GM19239 (cell line): ENCODE measurements at places on chromosomes 2 and 18.

- no peak for DNase-seq
Observed at GRCh38 chr2:74884118-74884762, 50.3 kb downstream of the HK2 start.

GRCh38 chr2:174492963-174493431 is 6.2 kb upstream of the GPR155 start:
- peak; percentile 26 for DNase-seq

DNA sequence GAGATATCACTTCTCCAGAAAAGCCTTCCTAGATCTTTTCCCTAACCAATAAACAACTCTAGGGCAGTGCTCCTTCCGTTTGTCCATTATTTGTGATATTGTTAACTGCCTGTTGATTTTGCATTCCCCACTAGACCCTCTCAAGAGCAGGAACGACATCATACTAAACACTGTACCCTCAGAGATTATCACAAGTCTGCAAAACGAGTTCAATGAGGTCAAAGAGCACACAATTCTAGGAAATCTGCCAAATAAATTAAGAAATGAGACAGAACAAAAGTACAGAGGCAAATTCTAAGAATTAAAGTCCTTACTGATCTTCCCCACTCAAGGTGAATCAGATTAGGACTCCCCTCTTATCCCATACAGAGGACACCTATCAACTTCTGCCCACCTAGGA is 7.6 kb downstream of the RTTN start:
- no peak for DNase-seq

DNA sequence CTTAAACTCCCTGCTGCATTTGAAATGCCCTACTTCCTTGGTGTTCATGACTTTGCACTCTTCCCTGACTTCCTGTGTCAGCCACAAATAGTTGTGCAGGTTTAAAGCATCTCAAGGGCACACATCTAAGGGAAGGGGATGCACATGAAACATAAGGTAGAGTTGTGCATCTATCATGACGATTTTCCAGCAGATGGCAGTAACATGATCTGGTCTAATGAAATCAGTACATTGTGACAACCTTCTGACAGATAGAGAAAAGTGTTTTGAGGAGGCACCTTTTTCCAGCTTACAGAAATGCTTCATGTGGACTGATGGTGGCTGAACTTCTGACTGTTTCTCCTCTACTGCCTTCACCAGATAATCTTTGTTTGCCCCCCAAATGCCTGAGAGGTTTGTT is 238.9 kb downstream of the XIRP2 start:
- DNase-seq = no peak

- no peak for DNase-seq
Observed at GRCh38 chr2:104702031-104702850, 151.7 kb upstream of the POU3F3 start.

DNA sequence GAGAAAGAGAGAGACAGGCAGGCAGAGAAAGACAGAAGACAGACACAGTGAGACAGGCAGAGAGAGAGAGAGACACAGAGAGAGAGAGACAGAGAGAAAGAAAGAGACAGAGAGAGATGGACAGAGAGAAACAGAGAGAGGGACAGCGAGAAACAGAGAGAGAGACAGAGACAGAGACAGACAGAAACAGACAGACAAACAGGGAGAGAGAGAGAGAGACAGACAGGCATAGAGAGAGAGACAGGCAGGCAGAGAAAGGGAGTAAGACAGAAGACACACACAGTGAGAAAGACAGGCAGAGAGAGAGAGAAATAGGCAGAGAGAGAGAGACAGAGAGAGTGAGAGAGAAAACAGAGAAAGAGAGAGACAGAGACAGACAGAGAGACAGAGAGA is 105.3 kb upstream of the ANKRD30BL start:
- no peak for DNase-seq

DNA sequence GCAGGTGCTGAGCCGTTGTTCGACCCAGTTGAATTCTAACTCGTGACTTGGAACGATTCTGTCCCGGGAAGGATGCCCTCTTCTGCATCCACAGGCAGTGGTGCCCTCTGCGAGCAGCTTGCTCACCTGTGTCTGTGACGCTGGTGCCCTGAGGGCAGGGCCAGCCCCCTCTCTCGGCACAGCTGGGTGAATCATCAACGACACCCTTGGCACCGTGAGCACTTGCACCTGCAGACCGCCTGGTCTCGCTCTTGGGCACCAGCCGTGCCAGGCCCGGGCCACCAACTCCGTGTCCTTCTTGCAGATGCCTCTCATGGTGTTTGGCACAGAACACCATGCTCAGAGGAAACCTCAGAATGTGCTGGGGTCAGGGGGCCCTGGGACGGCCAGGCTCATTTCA is 75.0 kb downstream of the SLC66A2 start:
- no peak for DNase-seq

DNA sequence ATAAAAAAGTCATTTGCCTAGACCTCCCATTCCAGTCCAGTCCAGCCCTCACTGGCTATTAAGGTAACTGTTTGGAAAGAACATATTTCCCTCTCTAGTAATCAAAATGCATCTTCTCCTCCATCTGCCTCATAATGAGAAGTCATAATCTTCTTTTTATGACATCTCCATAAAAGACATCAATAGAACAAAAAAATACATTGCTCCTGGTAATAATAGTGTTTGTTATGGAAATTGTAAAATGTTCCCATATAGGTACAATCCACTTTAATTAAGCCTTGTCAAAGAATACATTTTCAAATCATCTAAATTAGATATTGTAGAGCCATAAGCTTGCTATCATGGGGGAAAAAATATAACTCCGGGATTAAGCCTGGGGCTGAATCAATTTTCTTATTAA is 461.6 kb downstream of the LRATD1 start:
- no peak for DNase-seq
